ENCODE measurements at places on chromosomes 7 and 10.

DNA sequence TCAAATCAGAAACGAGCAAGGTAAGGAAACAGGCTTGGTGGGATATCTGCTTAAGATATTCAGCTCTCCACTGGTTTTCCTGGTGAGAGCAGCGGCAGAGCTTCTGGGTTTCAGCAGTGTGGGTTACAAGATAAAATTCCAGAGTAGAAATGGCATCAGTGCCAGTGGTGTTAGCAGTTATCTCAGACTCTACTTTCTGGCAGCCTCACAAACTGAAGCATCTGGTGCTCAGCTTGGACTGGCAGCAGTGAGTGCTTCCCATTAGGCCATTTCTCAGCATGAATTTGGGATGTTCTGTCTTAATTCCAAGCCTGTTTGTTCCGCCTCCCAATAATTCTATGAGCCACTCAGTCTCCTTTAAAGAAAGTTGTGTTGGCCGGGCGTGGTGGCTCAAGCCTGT lies 6.9 kb upstream of the GSTO2 start:
- DNase-seq = no peak

GRCh38 chr7:2353113-2353935 lies 1.3 kb upstream of the EIF3B start:
- DNase-seq = no peak

- no peak for DNase-seq
Measured at GRCh38 chr7:16660702-16661464, 14.9 kb downstream of the BZW2 start.

DNA sequence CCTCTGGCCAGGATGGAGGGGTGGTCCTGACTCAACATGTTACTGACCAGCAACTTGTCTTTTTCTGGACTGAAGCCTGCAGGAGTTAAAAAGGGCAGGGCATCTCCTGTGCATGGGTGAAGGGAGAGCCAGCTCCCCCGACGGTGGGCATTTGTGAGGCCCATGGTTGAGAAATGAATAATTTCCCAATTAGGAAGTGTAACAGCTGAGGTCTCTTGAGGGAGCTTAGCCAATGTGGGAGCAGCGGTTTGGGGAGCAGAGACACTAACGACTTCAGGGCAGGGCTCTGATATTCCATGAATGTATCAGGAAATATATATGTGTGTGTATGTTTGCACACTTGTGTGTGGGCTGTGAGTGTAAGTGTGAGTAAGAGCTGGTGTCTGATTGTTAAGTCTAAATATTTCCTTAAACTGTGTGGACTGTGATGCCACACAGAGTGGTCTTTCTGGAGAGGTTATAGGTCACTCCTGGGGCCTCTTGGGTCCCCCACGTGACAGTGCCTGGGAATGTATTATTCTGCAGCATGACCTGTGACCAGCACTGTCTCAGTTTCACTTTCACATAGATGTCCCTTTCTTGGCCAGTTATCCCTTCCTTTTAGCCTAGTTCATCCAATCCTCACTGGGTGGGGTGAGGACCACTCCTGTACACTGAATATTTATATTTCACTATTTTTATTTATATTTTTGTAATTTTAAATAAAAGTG lies 6.0 kb downstream of the PLAU start:
- no peak for DNase-seq

- DNase-seq = no peak
Measured at GRCh38 chr10:14391342-14391741, 60.6 kb upstream of the FRMD4A start.

DNA sequence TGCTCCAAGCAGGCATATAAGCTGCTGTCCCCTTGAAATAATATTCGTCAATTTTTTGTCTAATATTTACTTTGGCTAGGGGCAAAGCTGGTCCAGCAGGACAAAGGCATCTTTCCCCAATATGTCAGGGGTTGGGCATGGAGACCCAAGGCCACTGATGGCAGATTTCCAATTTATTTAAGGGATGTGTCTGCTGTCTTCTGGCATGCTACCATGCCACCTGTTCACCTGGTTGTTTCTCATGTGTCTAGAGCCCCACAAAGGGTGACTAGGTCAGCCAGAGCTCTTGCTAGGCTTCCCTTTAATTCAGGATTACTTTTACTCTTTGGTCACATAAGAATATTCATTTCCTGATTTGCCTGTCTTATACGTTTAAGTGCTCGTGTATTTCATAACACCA lies 22.1 kb upstream of the SYPL1 start:
- no peak for DNase-seq

GRCh38 chr7:70043015-70043538 lies 444.8 kb downstream of the AUTS2 start:
- DNase-seq = no peak

GRCh38 chr10:58642916-58643428 lies 130.3 kb downstream of the BICC1 start:
- DNase-seq = no peak

DNA sequence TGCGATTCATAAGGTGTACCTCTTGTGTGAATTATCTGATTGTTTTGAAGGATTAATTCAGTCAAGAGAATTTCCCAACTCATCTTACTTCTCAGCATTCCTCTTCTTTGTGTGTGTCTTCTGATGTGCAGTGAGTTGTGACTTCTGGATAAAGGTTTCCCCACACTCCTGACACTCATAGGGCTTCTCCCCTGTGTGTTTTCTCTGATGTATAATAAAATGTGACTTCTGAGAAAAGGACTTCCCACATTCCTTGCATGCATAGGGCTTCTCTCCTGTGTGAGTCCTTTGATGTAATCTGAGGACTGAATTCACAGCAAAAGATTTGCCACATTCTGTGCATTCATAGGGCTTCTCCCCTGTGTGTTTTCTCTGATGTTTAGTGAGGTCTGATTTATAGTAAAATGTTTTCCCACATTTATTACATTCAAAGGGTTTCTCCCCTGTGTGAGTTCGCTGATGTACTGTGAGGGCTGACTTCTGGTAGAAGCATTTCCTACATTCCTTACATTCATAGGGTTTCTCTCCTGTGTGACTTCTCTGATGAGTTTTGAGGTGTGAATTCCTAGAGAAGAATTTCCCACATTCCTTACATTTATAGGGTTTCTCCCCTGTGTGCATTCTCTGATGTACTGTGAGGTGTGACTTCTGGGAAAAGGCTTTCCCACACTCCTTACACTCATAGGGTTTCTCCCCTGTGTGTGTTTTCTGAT lies 24.2 kb downstream of the ZNF25 start:
- no peak for DNase-seq

GRCh38 chr10:129511758-129512157 lies 44.7 kb downstream of the MGMT start:
- no peak for DNase-seq

DNA sequence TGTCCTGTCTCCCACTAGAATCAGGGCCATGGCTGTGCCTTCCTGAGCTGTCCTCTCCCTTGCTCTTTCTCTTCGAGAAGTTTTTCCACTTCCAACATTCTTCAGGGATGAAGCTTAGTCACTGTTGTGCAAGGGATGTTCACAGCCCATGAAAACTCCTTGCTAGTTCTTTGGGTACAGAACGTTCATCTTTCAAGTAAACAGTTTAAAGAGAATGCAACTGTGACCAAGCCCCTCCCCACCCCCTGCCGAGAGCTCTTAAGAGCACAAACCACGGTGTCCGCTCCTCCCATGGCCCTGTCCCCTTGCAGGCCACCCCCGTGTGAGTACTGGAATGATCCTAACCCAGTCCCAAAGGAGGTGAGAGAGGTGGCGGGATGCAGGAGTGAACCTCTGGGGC lies 161.1 kb upstream of the RHEB start:
- DNase-seq = no peak

DNA sequence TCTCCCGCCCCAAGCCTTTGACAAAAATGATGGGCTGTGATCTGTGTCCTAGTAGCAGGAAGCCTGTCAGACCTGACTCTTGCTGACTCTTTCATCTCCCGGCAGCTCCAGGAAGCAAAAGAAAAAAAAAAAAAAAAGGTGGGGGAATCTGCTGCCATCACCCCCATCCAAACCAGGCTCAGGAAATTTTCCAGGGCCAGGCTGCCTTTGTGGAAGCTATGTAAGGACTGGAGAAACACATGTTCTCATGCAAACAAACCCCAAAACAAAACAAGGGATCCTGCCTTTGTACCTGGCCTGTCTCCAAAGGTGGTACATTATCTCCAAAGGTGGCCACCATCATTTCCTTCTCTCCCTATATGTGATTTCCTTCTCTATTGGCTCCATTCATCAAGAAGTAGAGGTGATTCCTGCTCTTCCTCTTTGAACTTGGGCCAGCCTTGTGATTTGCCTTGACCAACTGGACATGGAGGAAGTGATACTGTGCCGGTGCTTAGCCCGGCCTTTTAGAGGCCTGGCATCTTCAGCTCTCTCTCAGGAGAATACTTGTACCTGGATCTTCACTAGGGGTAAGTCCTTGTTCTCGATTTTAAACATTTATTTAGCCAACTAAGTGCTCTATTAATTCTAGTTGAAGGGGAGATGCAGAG lies 192.2 kb upstream of the SVIL start:
- DNase-seq = no peak

- no peak for DNase-seq
Measured at GRCh38 chr10:93945819-93946218, 47.9 kb upstream of the PLCE1 start.

DNA sequence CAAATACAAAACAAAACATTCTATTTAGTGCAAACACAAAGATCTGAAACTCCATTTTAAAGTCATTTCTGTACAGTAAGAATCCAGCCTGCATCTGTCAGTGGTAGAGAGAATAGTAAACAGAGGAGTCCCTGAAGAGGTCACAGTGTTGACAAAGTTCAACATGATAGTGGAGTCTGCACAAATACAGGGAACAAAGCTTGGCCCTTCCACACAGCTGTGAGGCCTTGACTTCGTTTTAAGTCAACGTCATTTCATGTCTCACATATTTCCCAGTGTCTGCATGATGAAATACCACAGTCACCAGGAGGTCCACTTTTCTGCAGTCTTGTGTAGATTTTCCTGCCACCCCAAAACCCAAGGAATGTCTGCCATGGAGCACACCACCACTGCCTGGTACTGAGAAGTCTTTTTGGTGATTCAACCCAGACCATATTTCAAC lies 33.0 kb downstream of the CYP26A1 start:
- DNase-seq = no peak

DNA sequence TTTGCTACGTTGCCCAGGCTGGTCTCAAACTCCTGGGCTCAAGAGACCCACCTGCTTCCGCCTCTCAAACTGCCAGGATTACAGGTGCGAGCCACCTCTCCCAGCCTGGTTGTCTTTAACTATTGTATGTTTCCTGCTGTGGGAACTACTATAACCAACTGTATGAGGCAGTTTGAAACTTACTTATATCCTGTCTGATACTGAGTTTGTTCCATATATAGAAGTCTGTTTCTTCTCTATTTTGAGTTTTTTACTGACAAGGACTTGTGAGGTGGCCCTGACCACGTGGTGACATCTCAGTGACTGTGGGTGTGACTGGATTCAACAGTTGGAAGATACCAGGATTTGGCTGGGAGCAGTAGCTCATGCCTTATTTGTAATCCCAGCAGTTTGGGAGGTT lies 14.2 kb downstream of the FBH1 start:
- DNase-seq = no peak

DNA sequence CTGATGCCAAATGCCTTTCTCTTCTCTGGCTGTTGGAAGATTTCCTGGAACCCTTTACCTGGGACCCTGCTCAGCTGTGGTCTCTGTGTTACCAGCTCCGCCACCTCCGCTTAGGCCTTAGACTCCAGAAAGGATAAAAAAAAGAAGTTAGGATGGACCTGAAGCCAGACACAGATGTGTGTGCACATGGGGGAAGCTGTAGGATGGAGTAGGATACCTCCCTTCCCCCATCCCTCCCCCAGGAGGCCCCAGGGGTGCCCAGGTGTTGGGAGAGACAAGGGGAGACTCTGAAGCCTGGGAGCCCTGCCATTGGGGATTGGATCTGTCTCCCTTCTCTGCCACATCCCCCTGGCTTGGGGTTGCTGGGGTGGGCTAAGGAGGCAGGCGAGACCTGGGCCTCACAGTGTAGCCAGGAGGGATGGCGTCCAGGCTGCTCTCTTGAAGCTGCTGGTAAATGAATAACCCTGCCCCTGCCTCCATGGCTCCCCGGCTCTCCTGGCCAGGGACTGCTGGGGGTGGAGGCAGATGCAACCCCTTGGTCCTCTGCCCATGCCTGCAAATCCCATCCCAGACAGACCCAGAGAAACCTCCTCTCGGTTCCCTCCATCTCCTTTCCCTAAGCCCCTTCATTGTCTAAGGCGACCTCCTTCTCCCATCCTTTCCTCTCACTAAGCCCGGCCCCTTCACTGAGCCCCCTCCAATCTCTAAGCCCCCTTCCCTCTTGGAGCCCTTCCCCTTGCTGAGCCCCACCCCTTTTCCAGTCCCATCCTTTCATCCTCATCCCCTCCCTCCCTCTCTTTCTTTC lies 8.0 kb downstream of the CLDN3 start:
- no peak for DNase-seq

- no peak for DNase-seq
Measured at GRCh38 chr7:43163885-43164284, 51.4 kb downstream of the HECW1 start.

GRCh38 chr10:86085686-86086085 lies 280.9 kb downstream of the GRID1 start:
- no peak for DNase-seq

DNA sequence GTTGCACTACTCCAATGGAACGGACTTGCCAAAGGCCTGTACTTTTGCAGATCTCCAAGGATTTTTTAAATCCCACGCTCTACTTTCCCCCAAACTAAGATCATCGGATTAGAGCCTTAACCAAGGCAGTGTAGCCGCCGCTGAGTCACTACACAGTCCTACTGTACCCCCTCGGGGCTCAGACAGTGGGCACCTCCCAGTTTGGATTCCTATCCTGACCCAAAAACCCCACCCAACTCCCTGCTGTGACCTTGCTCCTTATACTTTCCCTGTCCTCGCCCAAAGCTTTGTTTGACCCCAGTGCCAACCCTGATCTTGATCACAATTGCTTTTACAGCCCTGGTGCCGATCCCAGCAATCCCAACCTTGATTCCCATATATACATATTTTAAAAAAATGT lies 17.5 kb upstream of the PLAU start:
- DNase-seq = no peak

- no peak for DNase-seq
Measured at GRCh38 chr7:46945328-46945727, 636.6 kb downstream of the TNS3 start.

Data from Calu3 (cell line).